ENCODE measurements at places on chromosomes 5 and 9.

- DNase-seq: no peak
These were observed 59.5 kb upstream of the RNF130 start for GRCh38 chr5:180130876-180131740.

DNA sequence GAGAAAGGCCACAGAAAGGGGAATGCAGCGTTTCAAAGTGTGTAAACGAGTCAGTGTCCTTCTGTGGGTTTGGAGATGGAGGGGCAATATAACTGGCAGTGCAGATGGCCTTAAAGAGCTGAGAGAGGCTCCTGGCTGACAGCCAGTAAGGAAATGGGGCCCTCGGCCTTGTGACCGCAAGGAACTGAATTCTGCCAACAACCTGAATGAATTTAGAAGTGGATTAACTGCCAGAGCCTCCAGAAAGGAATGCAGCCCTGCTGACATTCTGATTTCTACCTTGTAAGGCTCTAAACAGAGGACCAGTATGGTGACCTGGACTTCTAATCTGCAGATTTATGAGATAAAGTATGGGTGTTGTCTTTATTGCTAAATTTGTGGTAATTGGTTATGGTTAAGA, 17.5 kb upstream of the NREP start:
- no peak for DNase-seq

- DNase-seq: no peak
These were observed 6.1 kb upstream of the TMEM268 start for GRCh38 chr9:114604989-114605388.

GRCh38 chr5:14937254-14937653, 65.7 kb upstream of the ANKH start:
- no peak for DNase-seq

GRCh38 chr5:3590967-3591900, 4.4 kb upstream of the IRX1 start:
- no peak for DNase-seq

DNA sequence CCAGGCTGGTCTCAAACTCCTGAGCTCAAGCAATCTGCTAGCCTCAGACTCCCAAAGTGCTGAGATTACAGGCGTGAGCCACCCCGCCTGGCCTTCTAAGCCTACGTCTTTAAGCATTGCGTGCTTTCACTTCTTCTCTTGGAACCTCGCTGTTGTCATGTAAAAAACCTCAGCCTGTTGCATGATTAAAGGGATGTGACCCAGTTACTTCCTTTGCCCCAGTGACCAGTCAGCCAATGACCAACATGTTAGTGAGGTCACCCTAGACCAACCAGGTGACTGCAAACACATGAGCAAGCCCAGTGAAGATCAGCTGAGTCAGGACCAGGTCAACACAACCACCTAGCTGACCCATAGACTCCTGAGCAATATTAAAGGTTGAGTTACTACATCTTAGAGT, 10.5 kb downstream of the KIF4B start:
- no peak for DNase-seq

GRCh38 chr5:108238936-108239887, 142.7 kb downstream of the FBXL17 start:
- no peak for DNase-seq

DNA sequence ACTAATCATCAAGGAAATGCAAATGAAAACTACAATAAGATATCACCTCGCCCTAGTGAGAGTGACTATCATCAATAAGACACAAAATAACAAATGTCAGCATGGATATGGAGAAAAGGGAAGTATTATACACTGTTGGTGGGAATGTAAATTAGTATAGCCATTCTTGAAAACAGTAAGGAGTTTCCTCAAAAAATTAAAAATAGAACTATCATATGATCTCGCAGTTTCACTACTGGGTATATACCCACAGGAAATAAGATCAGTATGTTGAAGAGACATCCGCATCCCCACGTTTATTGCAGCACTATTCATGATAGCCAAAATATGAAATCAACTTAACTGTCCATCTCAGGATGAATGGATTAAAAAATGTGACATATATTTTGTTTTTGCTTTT, 31.6 kb upstream of the STK32A start:
- no peak for DNase-seq

DNA sequence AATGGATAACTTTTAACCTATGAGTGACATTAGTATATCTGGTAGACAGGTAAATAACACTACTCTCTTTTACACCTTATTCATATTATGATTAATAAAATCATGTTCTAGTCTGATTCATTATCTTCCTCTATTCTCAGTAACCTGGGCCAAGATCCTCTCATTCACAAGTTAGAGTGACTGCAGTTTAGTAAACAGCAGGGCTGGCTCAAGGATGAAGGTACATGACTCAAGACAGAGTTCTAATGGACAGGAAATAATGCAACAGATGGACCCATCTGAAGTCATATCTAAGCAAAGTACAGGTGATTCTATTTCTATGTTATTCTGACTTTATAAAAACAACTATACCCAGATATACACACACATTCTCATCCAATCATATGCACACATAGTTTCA, 582.5 kb upstream of the CDH18 start:
- no peak for DNase-seq

GRCh38 chr9:20504930-20505329, 117.4 kb downstream of the MLLT3 start:
- DNase-seq: no peak

GRCh38 chr9:137174722-137175293, 3.0 kb upstream of the TMEM210 start:
- DNase-seq: no peak
